ENCODE measurements at places on chromosomes 5 and 9.

DNA sequence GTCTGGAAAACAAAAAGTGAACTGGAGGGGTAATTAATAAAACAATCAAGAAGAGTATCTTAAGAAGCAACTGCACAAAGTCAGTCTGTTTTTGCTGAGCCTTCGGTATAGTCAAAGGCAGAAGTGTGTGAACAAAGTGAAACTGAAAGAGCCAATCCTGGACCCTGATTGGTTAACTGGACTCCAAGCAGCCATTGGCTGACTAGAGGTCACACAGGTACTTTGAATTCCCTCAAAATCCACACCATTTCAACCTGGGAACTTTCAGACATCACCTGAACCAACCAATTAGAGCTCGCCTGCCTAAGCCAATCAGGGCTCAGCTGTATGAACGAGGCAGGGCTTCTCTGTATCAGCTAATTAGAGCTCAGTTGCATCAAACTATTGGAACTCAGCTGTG lies 286.7 kb downstream of the TLE4 start:
- no peak for DNase-seq

DNA sequence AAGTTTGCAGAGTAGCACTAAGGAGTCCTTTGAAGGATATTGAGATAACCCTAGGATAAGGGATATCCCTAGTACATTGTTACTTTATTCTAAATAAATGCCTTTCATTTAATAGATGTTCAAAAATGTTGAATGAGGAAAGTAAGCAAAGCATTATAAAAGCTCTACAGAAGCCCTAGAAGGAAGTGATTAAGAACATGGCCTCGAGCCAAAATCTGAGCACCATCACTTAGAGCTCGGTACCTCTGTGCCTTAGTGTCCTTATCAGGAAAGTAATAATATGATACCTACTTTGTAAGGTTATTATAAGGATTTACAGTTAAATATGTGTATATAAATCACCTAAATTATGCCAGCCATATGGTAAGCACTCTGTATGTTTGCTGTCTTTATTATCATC lies 242.6 kb downstream of the KIAA0825 start:
- DNase-seq, result no peak

GRCh38 chr5:16507716-16508115 lies 42.1 kb upstream of the ZNF622 start:
- DNase-seq, result no peak

GRCh38 chr5:43564289-43564850 lies 7.5 kb upstream of the PAIP1 start:
- DNase-seq, result no peak

- no peak for DNase-seq
Observed at GRCh38 chr5:172821340-172821985, 12.6 kb upstream of the ERGIC1 start.

DNA sequence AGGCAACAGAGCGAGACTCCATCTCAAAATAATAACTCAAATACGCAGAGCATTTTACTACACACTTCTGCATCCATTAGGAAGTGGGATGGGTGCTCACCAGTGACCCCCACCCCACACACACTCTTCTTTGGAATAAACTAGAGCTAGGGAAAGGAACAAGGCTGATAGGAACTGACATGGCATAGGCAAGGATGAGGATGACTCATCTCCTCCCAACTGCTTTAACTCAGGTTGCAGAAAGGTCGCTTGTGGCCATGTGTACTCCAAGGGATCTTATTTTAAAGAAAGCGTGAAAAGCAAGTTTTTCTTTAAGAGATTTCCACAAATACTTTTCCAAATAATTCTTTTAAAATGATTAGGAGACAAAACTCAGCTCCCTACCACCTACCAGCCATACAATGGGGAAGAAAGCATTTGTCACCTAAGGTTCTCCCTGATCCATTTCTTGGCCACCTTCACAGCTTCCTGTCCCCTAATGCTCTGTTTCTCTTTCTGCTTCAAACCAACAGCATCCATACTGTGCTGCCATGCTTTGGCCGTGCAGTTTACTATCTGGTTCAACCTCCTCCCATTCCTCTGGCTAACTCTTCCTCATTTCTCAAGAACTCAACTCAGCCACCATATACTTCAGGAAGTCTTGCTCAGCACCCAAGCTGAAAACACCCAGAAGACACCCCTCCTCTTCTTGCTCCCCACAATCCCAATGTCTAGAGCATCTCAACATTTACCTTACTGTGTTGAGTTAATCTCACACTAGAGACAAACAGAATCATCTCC lies 211.9 kb downstream of the ACTL7B start:
- DNase-seq, result no peak

DNA sequence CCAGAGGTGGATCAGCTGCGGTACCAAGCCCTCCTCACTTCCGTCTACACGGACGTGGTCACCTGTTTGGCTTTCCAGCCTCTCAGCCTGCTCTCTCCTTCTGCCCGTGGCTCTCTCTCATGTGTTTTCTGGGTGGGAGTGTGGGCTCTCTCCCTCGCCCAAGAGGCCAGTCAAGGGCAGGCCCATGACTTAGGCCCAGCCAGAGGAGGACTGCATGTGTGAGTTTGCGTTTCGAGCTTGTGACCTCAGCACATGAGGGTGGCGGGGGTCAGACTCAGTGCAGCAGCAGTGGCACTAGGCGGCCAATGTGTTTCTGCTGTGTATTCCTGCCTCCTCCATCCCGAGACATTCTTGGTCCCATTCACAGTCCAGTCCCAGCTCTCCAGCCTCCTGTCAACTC lies 82.5 kb upstream of the SMIM23 start:
- DNase-seq, result no peak

GRCh38 chr5:52725065-52725746 lies 62.5 kb upstream of the ITGA1 start:
- DNase-seq, result no peak

GRCh38 chr5:16685069-16685468 lies 68.3 kb upstream of the RETREG1 start:
- DNase-seq, result no peak

DNA sequence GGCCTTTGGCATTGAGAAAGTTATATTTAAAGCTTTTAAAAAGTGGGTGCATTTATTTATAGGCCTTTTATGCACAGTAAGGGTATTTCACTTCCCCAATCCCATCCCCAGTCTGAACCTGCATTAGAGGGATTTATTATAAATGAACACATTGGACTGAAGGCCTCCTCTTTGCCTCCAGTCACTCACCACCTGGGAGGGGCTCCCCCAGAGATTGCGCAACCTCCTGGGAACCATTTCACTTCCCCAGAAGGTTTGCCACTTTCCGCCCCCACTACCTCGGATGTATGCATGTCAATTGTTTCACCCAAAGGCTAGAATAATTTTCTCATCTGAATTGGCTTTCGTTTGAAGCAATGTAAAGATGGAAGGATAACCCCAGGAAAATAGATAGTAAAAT lies 29.8 kb upstream of the VCAN start:
- peak; percentile 8 for DNase-seq

DNA sequence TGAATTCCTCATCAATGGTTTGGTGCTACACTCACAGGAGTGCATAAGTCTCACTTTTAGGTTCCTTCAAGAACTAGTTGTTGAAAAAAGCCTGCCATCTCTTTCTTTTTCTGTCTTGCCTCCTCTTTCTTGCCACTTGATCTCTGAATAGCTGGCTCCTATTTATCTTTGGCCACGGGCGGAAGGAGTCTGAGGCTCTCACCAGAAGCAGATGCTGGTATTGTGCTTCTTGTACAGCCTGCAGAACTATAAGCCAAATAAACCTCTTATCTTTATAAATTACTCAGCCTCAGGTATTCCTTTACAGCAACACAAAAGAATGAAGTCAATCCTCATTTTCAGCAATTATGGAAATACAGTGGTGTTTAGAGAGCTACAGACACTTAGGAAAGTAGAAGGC lies 247.1 kb upstream of the PRR16 start:
- DNase-seq, result no peak

- no peak for DNase-seq
Observed at GRCh38 chr5:22889720-22890119, 36.6 kb upstream of the CDH12 start.

DNA sequence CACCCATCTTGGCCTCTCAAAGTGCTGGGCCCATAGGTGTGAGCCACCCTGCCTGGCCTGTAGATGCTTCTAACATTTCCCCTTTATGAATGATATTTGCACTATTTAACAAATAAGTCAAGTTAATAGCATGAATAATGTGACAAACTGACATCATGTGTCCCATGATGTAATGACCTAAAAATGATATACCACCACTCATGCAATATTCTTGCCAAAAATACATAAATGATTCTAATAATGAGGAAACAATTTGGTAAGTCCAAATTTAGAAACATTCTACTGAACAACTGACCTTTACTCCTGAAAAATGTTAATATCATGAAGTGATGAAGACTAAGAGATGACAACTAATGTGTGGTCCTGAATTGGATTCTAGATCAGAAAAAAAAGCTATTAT lies 33.5 kb upstream of the TRIM14 start:
- no peak for DNase-seq

DNA sequence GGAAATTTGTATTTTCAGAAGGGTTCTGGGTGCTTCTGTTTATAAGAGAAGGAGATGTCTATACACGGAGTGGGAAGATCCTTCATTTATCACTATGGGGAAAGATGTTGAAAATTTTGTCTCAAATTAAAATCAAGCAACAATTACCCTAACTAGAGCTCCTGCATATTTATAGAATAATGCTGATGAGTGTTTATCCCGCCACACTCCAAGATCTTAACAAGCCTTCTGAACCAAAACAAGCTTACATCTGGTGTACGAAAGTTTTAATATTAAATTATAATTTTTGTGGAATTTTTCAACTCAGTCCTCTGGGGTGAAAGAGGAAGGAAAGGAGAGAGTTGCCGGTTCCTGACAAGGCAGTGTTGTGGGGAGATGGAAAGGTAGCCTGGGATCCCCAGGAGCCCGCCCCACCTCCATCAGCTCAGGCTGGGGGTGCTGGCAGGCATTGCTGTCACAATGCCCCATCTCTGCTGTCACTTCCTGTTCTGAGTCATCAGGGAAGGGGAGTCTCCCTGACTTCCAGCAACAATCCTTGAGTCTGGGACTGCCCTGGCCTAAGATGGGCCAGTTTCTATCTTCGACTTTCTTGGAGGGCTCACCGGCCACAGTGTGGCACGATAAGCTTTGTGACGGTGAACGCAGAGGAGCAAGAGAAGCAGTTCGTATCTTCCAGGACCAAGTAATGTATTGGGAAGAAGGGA lies 64.5 kb downstream of the ERAP1 start:
- DNase-seq, result no peak

DNA sequence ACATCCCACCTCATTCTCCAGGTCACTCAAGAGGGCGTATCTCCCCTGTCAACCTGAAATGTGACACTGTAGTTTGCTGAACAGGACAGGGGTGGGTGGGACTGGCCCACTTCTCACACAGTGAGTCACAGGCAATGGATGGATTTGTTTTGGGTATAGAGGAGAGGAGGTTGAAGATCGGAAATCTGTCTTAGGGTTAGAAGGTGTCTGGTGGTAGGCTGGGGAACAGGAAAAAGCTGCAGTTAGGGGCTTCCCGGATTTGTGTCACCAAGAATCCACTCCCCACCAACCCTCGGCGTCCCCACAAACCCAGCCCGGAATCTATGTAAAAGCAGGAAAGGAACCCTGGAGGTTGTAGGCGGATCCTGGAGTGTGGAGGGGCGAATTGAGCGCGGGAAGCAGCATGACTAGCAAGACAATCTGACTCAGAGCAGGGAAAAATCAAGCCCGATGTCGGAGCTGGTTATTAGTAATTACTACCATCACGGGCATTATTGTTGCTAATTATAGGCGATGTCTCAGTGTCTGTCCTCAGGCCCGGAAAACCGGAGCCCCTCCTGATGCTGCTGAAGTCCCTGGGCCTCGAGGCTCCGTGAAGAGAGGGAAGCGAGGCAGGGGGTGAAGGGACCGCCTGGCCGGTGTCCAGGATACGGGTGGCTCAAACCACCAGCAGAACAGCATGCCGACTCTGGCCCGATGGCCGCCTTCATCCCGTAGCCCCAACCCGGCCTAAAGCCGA lies 1.7 kb upstream of the IRX1 start:
- DNase-seq, result no peak

DNA sequence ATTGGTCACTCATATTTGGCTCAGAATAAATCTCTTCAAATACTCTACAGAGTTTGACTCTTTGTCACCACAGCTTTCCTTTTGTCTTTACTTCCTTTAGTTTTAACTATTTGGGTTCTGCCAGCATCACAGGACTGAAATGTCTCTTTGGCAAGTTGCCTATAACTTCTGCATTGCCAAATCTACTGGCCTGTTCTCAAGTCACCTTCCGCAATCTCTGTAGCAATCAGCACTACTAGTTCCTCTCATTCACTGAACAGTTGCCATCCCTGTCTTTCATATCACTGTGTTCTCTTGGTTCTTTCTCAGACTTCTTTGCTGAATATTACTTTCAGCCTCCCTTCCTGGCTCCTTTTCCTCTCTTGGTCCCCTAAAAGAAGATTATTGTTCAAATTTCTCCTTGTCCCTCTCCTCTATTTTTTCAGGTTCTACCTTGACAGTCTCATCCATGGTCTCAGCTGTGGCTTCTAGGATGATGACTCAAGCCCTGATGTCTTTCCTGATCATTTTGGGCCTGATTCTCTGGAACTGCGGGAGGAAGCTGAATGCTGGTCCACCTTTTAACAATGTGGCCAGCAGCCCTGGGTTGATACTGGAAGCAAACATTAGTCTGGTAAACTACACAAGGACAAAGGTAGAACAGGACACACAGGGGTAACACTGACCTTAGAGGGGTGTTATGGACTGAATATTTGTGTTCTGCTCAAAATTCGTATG lies 44.0 kb upstream of the LIFR start:
- no peak for DNase-seq

DNA sequence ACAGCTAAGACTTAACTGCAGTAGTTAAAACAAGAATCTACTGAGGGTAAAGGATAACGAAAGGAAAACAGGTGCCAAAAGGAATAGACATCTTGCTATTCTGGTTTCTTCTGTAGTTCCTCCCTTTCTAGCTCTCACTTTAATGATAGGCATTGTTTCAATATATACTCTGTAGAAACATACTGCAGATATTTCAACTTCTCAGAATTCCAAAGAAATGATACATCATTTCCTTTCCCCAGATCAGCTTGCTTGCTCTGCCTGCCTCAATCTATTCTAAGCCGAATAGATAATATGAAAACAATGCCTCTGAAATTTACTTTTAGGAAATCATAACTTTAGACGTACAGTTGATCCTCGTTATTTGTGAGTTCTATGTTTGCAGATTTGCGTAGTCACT lies 46.3 kb downstream of the ACO1 start:
- no peak for DNase-seq

DNA sequence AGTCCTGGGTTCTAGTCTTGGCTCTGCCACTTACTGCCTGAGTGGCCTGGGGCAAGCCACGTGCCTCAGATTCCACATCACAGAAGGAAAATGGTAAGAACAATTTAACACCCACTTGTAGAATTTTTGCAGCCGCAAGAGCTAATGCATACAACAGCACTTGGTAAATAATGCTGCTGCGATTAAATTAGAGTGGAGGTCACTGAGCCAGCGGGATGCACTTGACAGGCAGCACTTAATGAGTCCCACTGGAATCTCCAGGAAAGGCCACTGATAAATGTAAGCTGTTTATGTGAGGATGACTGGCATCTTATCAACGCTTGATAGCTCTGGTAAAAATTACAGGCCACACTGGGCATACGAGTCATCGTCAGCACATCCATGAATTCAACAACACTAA lies 59.4 kb upstream of the UBTD2 start:
- no peak for DNase-seq

- DNase-seq, result no peak
Observed at GRCh38 chr5:135229122-135229521, 169.9 kb downstream of the MACROH2A1 start.
